ENCODE measurements at places on chromosomes 13 and 19.
A peak's percentile ranks its signal among the peaks of the same experiment; 100 is the strongest.

DNA sequence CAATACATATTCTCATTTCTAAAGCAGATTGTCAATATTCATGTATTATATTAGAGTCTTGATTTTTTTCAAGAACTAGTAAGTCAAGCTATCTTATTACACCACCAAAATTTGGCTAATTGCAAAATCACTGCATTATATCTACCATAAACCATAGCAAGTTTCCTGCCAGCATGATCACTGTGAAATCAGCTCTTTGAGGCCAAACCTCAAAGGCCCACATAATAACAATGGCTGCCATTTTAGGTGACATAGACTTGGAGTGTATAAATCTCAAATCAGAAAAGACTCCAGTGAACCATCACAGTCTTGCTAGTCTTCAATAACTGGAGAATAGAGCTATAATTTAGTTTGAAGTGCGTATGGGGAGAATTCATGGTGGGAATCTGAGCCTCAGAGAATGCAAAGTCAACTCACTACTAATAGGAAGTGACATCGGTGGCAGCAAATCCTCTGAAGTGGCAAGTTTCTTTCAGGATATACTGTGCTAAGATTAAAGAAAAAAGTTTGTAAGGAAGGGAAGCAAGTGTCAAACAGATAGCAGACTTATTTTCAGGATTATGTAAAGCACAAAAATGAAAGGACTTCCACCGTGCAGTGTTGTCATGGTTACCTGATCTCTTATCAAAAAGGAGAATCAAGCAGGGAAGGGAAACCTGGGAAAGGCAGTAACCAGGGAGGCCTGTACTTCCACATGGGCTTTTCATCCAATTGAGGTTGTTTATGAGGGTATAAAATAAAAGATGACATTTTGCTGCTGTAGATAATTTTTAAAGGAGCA, 117.4 kb upstream of the FNDC3A start:
- no peak for DNase-seq

DNA sequence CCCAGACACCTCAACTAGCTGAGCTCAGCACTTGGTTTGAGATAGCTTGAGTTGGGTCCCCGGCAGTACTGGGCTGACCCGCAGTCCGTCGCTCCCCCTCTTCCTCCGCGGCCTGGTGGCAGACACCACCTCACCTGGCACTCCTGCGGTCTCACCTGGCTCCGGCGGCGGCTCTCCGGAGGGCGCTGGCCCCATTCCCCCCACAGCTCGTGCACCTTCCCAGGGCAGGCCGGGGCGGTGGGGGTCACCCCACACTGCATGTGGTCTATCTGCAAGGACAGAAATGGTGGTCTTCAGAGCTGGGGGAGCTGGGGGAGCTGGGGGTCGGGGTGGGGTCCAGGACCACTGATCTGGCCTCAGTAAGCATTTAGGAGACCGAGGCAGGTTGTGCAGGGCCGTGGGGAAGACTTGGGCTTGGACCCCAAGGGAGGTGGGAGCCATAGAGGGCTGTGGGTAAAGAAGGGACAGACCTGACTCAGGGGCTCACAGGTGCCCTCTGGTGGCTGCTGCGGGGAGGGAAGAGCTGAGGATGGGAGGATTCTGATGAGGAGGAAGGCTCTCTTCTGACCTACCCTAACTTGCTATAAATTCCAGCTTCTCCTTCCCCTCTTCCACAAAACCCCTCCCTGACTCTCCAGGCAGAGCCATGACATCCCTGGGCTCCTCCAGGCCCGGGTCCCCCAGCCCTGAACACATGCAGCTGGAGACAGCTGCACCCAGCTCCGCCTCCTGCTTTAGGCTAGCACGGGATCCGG, 6.7 kb upstream of the PLIN4 start:
- peak; percentile 8 for DNase-seq

GRCh38 chr19:19427944-19428343, 22.5 kb downstream of the GATAD2A start:
- DNase-seq = no peak

DNA sequence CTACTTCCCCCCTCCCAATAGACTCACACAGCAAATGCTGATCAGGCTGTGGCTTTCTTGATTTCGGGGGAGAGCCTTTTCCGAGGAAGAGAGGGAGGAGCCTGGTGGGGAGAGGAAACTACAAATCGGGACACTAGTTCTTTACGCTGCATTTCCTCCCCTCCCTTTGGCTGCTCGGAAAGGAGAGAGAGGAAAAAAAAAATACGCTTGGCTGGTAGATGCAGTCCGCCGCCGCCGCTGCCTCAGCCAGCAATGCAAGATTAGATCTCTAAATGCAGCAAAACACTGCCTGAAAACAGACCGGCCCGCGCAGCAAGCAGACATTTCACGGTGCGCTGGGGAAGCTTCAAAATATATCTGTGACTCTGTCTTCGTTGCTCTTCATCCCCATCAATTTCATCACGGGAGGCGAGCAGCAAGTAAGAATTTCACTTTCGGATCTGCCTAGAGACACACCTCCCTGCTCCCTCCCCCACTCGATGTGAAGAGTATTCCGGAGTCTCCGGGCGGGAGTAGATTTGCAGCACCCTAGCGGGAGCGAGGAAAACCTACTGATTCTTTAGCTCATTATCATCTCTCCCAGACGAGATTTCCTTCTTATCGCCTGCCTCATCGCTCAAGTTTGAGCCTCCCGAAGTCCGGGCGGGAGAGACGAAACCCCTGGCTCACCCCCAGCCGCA, at the start of gene PCDH17:
PCDH17 (plus strand) TSS at position 149 of the 680 bp plus-strand sequence. CDS start 803 bp downstream, outside the sequence.
- no peak for DNase-seq

- peak; percentile 72 for DNase-seq
Measured at GRCh38 chr13:114128624-114129522, 3.5 kb downstream of the RASA3 start.

DNA sequence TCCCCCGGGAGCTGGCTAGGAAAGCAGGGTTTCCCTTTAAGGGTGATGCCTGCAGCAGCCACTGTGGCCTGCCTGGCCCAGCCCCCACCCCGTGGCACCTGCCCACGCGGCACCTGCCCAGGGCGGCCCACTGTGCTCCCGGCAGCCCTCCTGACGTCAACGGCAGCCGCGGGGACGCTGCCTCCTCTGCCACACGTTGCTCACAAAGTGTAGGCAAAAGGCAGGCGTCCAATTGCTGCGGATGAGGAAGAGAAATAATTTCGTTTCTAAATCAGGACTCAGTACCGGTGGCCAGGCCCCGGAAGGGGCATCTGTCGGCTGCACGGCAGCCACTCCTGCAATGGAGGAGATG, 122.3 kb downstream of the URI1 start:
- DNase-seq = no peak

- DNase-seq = no peak
Measured at GRCh38 chr19:41114132-41114531, at the start of gene CYP2F1. Gene CYP2F1, plus strand, starts transcription at chr19:41114432. Its CDS starts 1,757 bp downstream, at chr19:41116189.

DNA sequence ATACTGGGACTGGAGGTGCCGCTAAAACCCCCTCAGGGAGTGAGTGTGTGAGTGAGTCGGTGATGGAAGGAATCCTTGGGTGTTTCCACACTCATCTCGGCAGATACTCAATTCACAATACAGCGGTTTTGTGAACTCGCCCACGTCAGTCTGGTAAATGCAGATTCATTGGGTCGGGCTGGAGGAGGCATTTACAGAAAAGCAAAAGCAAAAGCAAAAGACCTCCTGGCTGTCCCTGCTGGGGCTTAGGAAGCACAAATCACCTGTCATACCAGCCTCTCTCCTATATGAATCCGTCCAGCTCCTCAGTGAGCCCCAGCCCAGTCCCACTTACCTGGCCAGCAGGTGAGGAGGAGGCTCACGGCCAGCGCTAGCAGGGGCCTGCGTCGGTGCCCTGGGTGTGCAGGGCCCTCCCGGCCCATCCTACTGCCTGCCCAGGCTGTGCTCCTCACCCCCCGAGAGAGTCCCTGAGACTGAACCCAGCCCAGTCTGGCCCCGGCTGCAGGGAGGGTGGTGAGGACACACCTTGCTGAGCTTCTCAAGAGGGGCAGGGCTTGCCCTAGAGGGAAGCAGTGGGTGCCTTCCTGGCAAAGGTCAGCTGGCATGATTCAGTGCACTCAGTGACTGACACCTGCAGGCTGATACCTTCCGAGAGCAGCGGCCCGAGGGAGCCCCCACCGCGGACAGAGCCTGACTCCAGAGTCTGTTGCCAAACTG, at the start of gene MUC16:
MUC16 (minus strand) TSS at position 475 of the 717 bp plus-strand sequence.
- no peak for DNase-seq

DNA sequence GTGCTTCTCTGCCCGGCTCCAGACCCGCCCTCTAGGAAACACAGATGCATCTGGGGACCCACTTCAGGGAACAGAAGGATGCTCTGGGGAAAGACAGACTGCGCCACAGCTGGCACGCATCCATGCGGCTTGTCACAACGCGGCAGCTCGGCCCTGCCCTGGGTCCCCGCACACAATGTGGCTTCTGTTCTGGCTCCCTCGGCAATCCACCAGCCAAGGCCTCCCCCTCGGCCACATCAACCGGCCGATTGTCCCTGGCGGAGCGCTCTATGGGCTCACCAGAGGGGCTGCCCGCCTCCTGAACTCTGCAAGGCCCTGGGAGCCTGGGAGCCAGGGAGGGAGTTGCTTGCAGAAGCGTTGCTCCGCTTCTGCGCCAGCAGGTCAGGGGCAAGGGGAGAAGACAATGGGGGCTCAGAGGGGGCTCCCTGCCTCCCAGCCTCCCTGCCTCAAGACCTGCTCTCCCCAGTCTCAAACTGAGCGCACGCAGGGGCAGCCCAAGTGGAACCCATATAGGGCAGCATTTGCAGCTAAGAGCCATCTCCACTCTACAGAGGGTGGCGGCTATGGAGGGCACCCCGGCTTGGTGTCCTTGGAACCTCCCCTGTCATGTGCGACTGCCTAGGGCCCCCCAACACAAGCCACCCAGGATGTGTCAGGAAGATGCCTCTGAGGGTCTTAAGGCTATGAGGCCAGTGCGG, 37.9 kb downstream of the MLLT1 start:
- no peak for DNase-seq

DNA sequence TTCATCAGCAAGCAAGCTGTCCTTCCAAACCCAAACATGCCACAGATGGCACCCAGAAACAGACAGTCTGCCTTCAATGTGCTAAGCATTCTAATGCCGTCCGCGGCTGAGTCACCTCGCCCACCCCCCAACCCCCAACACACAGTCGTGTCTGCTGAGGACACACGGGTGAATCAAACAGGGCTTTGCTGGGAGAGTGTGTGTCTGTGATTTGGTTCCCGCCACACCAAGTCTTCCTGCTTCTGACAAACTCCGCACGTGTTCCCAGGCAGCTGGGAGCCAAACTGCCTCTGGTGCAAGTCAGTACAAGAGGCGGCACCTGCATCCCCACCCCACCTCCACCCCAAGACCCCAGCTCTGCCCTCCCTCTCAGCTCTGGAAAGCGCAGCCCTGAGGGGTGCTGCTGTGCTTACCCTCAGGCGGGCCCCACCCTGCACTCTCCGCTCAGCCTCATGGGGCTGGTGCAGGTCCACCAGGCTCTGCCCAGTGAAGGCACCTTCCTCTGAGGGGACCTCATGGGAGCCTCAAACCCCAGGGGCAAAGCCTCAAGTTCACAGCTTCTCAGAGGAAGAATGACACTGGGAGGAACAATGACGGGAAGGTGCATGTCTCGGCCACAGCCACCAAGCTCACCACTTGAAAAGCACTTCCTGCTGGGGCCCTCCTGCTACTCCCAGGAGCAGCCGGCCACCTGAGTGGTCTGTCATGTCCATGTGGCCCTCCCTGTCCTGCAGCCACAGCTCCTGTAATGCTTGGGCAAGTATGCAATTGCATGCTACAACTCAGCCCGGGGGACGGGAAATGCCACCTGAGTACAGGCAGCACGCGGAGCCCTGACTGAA, 15.0 kb upstream of the SLC35E1 start:
- no peak for DNase-seq

DNA sequence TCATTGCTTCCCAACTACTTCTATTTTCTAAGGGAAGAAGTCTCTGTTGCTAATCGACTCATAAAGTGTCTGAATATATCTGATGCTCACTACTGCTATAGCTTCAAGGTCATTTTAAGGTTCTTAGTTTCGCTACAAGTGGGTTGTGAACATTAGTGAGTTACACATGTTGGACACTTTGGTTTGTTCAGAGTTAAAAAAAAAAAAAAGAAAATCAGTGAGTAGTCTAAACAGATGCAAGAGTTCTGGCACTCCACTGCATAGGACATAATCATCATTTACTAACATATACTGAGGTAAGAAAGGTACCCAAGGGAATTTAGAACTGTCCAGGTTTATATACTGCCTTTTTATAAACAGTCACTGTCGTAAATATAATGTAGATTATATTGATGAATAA, 108.8 kb downstream of the KLF12 start:
- DNase-seq = no peak

DNA sequence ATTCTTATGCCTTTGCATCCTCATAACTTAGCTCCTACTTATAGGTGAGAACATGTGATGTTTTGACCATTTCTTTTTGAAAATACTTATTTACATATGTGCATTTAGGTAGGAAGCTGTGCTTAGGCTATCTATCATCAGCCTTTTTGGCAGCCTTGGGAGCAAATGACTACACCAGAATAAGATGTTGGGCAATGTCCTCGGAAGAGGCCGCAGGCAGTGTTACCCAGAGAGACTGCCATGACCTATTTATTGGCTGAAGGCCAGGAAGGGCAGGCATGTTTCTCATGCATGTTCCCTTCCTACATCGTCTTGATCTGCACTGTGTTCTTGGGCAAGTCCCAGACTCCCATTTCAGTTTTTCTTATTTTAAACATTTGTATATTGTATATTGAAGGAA, 122.3 kb downstream of the B3GLCT start:
- DNase-seq = no peak

- no peak for DNase-seq
Measured at GRCh38 chr19:14795078-14795721, 16.8 kb upstream of the ADGRE2 start.

Measured in HCT116 (cell line).